ENCODE measurements at places on chromosomes 1 and 21.

- no peak for DNase-seq
Observed at GRCh38 chr21:35868005-35868868, 192.1 kb downstream of the SETD4 start.

DNA sequence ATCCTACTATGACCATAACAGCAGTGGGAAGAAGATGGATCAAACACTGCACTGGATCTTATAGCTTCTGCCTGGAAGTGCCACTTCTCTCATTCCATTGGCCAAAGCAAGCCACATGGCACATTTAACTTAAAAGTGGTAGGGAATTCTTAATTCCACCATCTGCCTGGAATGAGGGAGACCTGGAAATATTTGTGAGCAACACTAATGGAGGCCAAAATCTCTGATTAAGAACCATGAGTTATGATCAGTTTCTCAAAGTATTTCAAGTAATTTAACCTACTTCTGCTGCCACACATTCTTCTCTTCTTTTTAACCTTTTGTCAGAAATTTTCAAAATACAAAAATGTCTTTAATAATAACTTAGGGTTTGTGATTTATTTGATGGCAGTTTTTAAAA is 154.0 kb upstream of the C1orf87 start:
- DNase-seq, result no peak

- DNase-seq, result peak; percentile 0
Observed at GRCh38 chr1:24900985-24901781, 28.9 kb downstream of the RUNX3 start.

- DNase-seq, result no peak
Observed at GRCh38 chr1:10918531-10918930, 93.9 kb upstream of the TARDBP start.

- DNase-seq, result no peak
Observed at GRCh38 chr1:223083831-223084230, 59.2 kb downstream of the TLR5 start.

Data from activated effector memory CD4-positive, alpha-beta T cell treated with Interleukin-2 at 50 U/mL for 16 hours (primary cell).